ENCODE measurements at places on chromosomes 1 and 21. TPM values are rescaled to one million over a fixed set of nuclear protein-coding genes. Genes with fewer than 3 reads are reported as not detected.

Gene ABCG1
- total RNA-seq: 2.7 TPM

Gene TLCD4
- total RNA-seq: 12.1 TPM

Gene INTS7
- 19.4 TPM for total RNA-seq

Gene TFAP2E
- total RNA-seq: 0.31 TPM

Gene SFN
- total RNA-seq: 710 TPM

Gene KCND3
- not detected for total RNA-seq

Gene HSD3B2
- total RNA-seq: not detected

Gene S1PR1
- 0.10 TPM for total RNA-seq

Gene COL18A1
- total RNA-seq: 141 TPM

Gene CDKN2C
- 11.7 TPM for total RNA-seq

Gene SPTA1
- total RNA-seq: not detected

Gene NPHS2
- total RNA-seq: not detected

Gene DNAJC28
- total RNA-seq: 0.34 TPM

Gene ANKRD45
- total RNA-seq: 0.09 TPM

Gene LINGO4
- total RNA-seq: not detected

Gene FGR
- not detected for total RNA-seq
